ENCODE measurements at places on chromosomes 7 and 10.

DNA sequence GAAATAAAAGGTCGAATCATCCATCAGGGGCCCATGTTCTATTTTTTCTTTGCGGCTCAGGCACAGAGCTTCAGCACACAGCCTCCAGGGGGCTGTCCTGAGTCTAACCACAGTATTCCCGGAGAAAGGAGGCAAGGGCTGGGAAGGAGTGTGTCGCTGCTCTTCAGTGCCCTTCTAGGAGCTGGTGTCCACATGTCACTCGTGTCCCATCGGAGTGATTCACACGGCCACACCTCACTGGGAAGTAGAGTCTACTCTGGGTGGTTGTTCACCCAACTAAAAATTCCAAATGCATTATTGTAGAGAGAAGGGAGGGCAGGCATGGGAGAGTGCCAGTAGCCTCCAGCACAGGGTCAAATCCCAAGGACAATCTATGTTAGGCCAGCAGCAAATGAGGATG lies 114.8 kb upstream of the LANCL2 start:
- DNase-seq: no peak

DNA sequence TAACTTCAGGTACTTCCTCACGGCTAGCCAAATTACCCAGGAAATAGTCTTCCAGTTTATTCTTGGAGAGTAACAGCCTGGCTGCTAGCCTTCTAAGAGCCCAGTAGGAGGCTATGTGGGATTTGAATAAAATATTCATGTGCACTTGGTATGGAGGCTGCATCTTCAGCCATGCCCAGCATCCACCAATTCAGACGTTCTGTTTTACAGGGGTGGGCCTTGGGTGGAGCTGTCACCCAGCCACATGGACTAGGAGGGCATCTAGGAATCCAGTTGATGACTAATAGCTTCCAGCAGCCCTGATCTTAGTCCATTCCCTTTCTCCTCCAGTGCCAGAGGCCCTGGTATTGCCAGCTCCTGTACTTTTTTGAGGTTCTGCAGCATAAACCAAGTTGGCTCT lies 66.3 kb upstream of the ZRANB1 start:
- no peak for DNase-seq

DNA sequence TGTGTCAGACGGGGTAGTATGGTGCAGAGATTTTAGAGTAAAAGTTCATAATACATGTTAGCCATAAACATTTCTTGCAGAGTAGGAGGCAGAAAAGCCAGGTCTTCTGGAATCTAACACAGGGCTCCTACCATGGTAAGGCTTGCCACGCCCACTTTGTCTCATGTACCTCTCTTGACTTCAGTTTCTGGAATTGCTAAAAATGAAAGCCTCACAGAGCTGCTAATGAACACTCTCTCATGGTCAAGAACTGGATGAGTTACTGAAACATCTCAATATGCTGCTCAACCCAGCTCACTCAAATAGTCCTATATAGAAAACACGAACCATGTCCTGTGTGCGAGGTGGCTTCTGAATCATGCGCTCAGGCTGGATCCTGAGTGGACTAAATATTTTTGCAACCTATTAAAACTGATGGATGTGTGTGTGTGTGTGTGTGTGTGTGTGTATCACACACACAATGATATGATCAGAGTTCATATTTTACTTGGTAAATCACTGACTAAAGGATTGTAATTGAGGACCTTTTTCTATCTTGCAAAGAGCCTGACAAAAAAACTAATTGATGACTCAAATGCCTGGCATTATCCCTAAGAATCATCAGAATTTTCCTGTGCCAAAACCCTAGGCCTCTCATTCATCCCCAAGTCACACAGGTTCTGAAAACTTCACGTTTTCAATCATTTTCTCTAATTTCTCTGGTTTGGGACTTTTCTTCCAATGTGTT lies 1306.6 kb downstream of the XPNPEP1 start:
- DNase-seq: no peak

DNA sequence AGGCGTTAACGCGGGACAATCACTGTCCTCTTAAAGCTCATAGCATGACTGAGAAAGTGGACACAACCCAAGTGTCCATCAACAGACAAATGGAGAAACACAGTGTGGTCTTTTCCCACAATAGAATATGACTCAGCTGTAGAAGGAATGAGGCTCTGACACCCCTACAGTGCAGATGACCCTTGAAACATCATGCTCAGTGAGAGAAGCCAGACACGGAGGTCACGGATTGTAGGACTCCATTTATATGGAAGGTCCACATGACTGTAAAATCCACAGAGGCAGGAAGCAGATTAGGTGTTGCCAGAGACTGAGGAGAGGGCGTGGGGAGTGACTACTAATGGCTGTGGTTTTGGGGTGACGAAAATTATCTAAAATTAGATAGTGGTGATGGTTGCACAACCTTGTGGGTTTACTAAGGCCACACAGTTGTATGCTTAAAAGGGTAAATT lies 6.1 kb upstream of the NCAPG2 start:
- no peak for DNase-seq

- no peak for DNase-seq
Observed at GRCh38 chr7:39827571-39827970, 122.5 kb upstream of the CDK13 start.

DNA sequence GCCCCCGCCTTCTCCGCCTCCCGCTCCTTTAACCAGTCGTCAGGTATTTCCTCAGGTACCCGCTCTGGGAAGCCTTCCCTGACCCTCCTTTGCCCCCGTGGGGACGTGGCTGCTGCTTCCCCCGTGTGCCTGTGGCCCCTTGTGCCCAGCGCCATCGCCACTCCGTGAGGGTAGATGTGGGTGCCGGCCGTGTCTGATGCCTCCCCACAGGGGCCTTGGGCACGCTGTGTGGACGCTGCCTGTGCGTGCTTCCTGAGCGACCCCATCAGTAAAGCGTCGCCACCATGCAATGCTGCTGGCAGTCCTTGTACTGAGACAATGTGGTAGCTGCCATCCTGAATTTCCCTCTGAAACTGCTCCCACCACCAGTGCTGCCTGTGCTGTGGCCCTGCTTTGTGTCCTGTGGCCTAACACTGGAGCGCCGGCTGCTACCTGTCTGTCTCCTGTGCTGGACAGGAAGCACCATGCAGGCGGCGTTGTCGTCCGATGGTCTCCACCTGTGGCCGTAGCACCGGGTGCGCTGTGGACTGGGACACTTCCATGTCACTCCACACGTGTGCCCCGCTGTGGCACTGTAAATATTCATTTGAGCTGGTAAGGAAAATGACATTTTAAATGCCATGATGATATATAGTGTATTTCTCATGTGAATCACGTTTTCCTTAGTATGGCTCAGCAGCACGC lies 213.8 kb downstream of the MGMT start:
- no peak for DNase-seq

GRCh38 chr10:97991871-97992270 lies 38.5 kb downstream of the CRTAC1 start:
- no peak for DNase-seq

- no peak for DNase-seq
Observed at GRCh38 chr10:43491855-43492254, 54.9 kb downstream of the ZNF487 start.

GRCh38 chr7:32591938-32592337 lies 96.6 kb downstream of the AVL9 start:
- DNase-seq: no peak

GRCh38 chr10:45585131-45585530 lies 87.4 kb downstream of the ZFAND4 start:
- no peak for DNase-seq

- DNase-seq: no peak
Observed at GRCh38 chr7:42493436-42494198, 256.6 kb upstream of the GLI3 start.

- DNase-seq: no peak
Observed at GRCh38 chr10:49171326-49172060, 16.7 kb downstream of the TMEM273 start.

GRCh38 chr10:121633056-121633455 lies 34.8 kb upstream of the FGFR2 start:
- DNase-seq: no peak

DNA sequence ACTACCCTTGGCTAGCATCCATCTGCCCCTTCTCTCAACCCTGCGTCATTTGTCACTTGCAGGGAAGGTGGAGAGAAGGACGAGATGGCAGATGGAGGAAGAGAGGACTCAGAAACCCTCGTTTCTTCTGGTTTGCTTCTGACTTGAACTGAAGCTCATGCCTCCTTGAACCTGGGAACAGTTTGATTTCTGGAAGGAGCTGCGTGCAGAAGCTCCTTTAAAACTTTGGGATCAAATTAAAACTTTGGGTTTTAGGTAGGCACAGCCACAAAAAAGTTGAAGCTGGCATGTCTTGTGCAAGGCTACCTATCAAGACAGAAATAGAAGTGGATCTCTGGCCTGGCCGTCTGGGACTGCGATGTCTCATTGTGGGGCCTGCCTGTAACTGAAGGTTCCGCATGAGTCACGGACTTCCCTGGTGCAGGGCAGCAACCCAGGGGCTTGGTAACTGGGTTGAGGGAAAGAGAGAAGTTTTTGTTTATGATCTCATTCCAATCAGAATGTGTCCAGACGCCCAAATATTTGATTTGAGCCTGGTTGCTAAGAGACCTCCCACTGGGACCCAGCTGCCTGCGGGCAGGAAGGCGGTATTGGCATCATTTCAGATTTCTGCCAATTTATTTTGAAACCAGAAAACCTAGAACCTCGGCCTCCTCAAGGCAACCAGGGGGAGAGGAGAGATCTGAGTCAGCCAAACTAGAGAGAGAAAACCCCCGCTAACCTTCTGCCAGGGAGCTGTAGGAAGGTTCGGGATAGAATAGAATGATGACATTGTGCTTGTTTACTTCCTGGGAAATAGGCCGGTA lies 15.8 kb upstream of the CAMK1D start:
- DNase-seq: no peak

Measured in GM19239 (cell line).